ENCODE measurements at places on chromosomes 16 and 17.
A peak's percentile ranks its signal among the peaks of the same experiment; 100 is the strongest.

- DNase-seq: no peak
Measured at GRCh38 chr16:50271148-50272041, 5.0 kb downstream of the ADCY7 start.

DNA sequence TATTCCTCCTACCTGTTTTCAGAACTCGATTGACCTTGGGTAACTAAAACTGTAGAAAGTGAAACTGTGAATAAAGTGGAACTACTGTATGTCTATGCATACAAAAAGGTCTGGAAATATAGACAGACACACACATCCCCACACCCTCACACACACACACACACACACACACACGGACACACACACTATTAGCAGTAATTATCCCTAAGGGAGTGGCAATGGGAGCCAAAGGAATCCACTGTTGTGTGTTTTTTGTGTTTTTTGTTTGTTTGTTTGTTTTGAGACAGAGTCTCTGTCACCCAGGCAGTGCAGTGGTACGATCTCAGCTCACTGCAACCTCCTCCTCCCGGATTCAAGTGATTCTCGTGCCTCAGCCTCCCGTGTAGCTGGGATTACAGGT, 26.6 kb upstream of the SRCIN1 start:
- no peak for DNase-seq

DNA sequence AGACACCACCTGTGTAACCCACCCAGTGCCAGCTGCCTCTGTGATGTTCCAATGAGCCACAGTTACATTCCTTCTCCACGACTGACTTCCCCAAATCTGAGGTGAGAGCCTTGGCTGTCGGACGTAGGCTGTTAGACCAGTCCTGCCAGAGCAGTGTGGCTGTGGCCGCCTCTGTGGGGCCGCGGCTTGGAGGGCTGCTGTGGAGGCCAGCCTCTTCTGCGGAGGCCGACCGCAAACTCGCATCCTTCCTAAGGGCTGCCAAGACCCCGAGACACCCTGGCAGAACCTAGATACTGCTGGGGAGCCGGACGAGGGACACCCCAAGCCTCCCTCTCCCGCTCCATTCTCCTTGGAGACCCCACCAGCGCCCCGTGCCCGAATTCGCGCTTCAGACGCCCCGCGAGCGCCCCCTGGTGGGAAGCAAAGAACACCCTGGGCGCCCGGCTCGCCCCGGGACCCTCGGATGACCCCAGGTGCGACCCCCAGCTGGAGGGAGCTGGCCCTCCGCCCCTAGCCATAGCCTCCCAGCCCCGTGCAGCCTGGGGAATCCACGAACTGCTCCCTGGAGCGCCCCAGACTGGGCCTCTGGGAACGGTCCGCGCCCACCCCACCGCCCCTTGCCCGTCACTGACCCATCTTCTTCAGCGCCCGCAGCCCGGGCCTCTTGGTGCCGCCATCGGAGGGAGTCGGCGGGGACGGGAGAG, 547 bp downstream of the PLCD3 start:
- DNase-seq: peak; percentile 44

- DNase-seq: no peak
Measured at GRCh38 chr16:9780831-9781230, 401.4 kb downstream of the GRIN2A start.

DNA sequence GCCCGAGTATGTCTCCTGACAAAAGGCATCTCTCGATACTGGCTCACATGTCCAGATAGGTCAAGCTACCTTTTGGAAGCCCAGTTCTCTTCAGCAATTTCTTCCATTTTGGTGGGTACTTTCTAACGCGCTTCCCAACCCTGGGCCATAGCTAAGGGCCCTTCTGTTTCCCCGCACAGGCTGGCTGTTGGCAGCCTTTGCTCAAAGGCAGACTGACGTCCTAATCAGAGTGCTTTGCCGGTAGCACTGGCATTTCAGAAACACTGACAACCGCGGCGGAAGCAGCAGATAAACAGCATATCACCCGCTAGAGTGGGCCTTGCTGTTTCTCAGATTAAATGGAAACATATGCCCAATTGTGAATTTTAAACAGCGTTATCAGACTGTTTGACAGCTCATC, 49.3 kb upstream of the MPHOSPH6 start:
- DNase-seq: no peak

GRCh38 chr17:32976131-32976530, 15.5 kb upstream of the SPACA3 start:
- no peak for DNase-seq

- DNase-seq: peak; percentile 100
Measured at GRCh38 chr17:4229627-4230541, 33.9 kb downstream of the ANKFY1 start.

- DNase-seq: no peak
Measured at GRCh38 chr17:81445642-81446503, 50.6 kb downstream of the BAHCC1 start.

DNA sequence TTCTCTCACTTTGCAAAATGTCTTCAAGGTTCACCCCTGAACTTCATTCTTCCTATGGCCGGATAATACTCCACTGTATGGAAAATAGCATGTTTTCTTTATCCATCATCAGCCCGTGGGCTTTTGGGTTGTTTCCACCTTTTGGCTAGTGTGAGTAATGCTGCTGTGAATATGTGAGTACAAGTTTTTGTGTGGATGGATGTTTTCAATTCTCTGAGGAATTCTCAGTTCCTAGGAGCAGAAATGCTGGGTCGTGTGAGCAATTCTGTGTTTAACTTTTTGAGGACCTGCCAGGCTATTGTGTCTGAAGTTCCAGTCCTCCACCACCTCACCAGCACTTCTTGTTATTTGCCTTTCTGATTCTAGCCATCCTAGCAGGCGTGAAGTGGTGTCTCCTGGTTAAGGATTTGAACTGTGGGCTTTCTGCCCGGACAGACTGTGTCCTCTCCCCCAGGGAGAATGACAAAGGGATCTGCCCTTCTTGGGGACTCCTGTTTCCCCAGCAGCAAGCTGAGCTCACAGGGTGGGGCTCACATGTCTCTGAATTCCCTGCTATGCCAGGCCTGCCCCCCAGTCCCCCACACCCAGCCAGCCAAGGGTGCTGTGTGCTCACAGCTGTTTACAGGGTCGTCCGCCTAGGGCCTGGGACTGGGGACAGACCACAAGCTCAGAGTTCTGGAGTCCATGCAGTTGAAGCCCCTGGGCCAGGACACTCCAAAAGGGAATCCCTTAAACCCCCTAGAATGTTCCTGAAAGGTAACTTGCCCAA, 92.2 kb upstream of the CIBAR2 start:
- DNase-seq: peak; percentile 71

GRCh38 chr17:69864462-69864861, 210.6 kb upstream of the KCNJ16 start:
- DNase-seq: peak; percentile 14

GRCh38 chr17:74271281-74271680, 2.8 kb upstream of the DNAI2 start:
- DNase-seq: no peak

GRCh38 chr17:9403257-9403656, 172.4 kb downstream of the STX8 start:
- no peak for DNase-seq

GRCh38 chr17:39636587-39636926, 387 bp upstream of the STARD3 start:
- DNase-seq: no peak

DNA sequence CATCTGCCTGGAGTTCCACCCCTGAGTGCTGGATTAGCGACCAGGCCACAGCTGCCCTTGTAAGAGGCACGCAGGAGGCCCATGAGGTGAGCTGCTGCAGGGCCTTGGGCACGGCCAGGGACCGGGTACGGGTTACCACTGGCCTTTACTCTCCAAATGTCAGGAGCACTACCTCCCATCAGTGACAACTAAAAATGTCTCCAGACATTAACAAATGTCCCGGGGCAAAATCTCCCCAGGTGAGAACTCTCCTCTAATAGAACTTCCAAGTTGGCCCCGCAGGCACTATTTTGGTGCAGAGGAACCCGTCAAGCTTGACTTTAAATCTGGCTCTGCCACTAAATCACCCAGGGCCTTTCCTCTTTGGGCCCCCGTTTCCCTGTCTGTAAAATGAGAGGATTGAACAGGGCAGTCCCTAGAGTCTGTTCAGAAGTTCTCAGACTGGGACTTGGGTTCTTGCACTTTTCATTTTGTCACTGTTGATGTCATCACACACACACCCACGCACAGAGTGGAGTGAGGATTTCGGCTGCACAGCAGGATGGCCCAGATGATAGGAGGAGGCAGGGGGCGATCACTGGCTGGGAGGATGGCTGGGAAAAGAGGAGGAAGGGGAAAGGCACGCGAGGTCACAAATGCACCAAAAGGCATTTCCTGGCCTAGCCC, 24.5 kb upstream of the MAPT start:
- no peak for DNase-seq

DNA sequence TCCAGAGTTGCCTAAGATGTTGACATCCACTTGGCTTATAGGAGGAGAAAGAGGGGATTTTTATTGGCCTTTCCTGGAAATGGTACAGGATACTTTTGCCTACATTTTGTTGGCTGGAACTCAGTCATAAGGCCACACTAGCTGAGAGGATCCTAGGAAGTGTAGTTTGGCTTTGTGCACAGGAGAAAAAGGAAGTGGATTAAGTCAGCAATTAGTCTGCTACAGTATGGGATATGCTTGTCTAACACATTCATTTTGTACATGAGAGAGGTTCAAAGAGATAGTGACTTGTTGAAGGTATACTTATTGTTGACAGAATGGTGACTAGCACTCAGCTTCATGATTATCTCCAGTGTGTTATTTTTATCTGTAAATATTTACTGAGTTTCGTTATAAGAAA, 10.3 kb downstream of the UTP18 start:
- DNase-seq: no peak

- no peak for DNase-seq
Measured at GRCh38 chr16:50244504-50245416, 21.6 kb upstream of the ADCY7 start.

DNA sequence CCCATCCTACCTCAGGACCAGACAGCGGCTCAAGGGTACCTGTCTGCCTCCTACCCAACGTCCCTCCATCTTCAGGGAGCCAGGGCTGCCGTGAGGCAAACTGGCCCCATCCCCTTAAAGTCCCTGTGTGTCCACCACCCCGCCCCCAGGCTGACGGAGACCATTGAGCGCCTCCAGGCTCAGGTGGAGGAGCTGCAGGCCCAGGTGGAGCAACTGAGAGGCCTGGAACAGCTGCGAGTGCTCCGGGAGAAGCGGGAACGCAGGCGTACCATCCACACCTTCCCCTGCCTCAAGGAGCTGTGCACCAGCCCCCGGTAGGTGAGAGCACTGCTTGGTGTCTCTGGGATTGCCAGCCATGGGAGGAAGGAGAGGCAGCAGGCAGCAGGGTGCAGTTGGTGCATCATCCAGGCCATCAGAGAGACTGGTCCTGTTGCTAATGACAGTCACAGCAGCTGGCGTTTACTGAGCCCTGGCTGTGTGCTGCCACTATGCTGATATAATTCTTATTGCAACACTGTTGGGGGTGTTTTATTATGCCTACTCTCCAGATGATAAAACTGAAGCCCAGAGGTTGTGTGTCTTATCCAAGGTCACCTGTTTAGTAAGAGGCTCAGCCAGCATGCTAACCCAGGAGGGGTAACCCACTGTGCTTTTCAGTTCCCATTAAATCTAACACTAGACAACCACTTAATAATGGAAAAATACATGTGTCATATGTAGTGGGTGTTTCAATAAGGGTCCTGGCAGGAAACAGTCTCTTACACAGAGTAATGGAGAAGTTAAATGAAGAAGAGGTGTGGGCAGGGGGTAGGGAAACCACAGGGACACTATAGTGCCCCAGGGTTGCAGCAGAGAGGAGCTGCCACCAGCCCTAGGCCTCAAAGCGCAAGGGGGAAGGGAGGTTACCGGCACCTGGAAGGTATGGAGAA, 10.3 kb upstream of the MRPL58 start:
- no peak for DNase-seq

DNA sequence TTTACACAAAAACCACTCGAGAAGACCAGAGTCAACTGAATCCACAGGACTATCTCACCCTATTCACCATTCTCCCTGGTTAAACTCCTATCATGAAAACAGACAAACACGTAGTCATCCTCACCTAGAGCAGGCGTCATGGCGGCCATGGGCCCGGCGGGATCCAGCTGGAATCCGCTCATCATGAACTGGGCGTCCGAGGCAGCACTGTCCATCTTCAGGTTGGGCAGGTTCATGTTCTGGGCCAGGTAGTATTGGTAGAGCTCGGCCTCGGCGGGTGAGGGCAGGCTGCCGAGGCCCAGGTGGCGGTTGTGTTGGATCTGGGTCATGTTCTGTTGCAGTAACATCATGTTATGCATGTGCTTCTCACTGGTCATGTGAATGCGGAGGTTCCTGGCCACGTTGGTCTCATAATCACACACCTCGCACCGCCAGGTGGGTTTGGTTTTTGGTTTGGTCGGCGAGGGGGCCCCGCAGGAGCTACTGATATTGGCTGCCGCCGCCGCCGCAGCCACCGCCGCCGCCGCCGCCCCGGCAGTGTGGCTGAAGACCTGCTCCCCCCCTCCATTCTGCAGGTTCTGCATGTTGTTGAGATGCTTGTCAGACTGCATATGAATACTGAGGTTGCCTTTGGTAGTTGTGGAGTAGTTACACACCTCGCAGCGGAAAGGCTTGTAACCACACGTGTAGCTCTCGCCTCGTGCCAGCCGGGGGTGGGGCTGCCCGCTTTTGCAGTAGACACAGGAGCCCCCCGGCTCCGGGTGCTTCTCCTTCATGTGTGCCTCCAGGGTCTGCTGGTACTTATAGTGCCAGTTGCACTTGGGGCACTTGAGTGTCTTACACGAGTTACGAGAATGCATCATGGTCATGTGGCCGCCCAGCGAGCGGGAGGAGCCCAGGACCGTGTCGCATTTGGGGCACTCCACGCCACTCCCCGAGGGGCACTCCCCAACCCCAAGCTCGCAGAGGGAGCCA, 90.3 kb downstream of the ZFHX3 start:
- DNase-seq: no peak

DNA sequence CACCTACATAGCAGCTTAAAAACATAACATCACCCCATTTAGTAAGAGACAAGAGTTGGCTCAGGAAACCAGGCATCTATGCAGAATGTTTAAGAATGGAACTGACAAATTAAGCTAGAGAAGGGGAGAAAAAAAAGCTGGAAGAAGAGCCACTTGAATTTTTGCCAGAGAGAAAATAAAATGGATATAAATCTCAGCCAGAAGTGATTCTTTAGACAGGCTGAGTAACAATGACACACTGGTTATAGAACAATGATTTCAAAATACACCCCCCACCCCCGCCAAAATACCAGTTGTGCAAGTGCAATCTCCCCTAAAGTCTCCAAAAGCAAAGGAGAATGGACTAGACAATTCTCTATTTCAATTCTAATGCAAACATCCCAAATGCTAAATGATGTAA, 22.4 kb downstream of the LSM12 start:
- peak; percentile 42 for DNase-seq

DNA sequence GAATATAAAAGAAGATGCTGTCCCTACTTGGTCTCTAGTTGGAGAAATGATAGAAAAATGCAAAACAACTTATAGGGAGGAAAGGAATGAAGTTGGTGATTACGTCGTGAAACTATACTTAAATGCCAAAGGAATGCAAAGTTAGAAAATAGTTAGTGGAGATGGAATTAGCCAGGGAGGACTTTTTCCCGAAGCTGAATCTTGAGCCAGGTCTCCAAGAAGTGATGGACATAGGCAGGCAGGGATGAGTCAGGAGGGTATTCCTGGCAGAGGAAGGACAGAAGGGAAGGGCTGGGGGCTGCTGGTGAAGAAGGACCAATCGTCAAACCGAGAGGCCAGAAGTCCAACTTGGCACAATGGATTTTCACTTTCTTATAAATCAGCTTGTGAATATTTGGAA, 1.8 kb downstream of the SNTB2 start:
- DNase-seq: no peak

- no peak for DNase-seq
Measured at GRCh38 chr17:19876529-19877161, 8.9 kb upstream of the ULK2 start.

GRCh38 chr17:48644910-48645557, 18.9 kb upstream of the HOXB9 start:
- DNase-seq: no peak

- no peak for DNase-seq
Measured at GRCh38 chr16:27868180-27868579, 195.3 kb downstream of the GSG1L start.

All from fibroblast of villous mesenchyme (primary cell).